ENCODE measurements at places on chromosomes 4 and X.
A peak's percentile ranks its signal among the peaks of the same experiment; 100 is the strongest.

- no peak for DNase-seq
These were observed 856.6 kb downstream of the CENPC start for GRCh38 chr4:66688674-66689073.

GRCh38 chr4:7956934-7957656 lies 17.4 kb upstream of the AFAP1 start:
- DNase-seq, result no peak

DNA sequence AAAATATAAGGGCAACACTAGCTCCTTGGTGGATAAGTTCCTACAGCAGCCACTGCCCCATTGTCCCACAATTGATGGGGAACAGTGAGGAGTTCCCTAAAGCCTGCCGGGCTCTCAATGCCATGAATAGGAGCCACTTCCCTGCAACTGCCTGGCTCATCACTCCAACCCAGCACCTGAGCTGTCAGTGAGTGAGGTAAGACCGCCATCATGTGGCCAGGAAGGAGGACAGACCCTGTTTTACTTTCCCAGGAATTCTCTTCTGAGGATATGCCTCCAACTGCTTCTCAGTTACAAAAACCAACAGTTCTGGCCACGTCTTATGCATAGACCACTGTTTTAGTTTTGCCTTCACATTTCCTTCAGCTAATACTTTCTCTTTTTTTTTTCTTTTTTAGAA lies 45.5 kb downstream of the SRPX start:
- DNase-seq, result no peak

DNA sequence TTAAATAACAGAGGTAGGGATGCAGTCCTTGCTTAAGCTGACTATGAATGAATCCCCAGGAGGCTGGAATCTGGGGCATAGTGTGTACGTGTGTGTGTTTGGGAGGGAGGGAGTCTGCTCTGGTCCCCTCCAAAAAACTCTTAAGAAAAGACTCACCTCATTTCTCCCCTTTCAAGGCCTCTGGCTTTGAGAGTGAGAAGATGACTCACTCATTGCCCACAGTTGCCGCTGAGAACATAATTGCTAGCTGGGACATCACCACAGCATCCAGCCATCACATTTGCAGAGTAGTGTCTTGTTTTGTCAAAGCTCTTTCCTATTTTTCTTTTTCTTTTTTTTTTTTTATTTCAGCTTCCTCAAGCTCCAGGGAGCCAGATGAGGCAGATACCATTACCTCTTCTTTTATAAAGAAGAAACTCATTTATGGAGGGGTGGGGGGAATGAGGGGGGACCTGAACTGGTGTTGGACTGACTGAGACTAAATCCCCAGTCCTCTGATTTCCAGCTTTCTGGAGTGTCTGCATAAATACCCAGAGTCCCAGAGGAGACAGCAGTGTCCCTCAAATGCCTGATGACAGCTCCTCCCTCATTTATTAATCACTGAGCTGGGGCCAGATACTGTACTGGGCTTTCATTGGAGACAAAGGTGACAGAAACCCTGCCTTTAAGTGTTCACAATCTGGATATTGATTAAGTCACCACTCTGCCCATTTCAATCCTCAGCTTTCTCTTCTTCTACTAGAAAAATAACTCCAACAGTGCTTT lies 61.9 kb upstream of the LAS1L start:
- peak; percentile 26 for DNase-seq

- no peak for DNase-seq
These were observed 14.1 kb downstream of the CD40LG start for GRCh38 chrX:136662104-136662503.

DNA sequence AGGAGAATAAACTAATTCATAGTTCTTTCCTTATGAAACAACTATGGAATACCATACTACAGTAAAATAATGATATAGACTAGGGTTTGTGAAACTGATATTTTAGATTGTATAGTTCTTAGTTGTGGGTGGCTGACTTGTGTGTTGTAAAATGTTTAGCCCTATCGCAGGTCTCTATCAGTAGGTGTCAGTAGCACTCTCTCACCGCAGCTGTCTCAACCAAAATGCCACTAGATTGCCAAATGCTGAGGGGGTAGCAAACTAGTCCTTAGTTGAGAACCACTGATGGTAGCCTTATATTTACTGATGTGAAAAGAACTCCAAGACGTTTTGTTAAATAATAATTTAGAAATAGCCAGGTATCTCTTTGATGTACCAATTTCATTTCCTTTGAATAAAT lies 48.1 kb downstream of the RHOXF2B start:
- no peak for DNase-seq

GRCh38 chr4:79996851-79997250 lies 76.2 kb downstream of the ANTXR2 start:
- DNase-seq, result no peak

DNA sequence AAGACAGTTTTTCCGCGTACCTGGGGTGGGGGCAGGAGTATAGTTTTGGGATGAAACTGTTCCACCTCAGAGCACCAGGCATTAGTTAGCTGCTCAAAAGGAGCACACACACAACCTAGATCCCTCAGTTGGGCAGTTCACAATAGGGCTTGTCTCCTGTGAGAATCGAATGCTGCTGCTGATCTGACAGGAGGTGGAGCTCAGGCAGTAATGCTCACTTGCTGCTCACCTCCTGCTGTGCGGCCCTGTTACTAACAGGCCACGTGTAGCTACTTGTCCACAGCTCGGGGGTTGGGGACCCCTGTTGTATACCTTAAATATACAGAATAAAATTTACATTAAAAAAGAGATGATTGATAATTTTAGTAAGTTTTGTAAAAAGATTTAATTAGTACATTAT lies 191.5 kb downstream of the SLC7A11 start:
- DNase-seq, result no peak

- no peak for DNase-seq
These were observed 396.2 kb downstream of the INPP4B start for GRCh38 chr4:142449771-142450373.

GRCh38 chr4:187289371-187289770 lies 565.7 kb upstream of the FAT1 start:
- DNase-seq, result no peak

DNA sequence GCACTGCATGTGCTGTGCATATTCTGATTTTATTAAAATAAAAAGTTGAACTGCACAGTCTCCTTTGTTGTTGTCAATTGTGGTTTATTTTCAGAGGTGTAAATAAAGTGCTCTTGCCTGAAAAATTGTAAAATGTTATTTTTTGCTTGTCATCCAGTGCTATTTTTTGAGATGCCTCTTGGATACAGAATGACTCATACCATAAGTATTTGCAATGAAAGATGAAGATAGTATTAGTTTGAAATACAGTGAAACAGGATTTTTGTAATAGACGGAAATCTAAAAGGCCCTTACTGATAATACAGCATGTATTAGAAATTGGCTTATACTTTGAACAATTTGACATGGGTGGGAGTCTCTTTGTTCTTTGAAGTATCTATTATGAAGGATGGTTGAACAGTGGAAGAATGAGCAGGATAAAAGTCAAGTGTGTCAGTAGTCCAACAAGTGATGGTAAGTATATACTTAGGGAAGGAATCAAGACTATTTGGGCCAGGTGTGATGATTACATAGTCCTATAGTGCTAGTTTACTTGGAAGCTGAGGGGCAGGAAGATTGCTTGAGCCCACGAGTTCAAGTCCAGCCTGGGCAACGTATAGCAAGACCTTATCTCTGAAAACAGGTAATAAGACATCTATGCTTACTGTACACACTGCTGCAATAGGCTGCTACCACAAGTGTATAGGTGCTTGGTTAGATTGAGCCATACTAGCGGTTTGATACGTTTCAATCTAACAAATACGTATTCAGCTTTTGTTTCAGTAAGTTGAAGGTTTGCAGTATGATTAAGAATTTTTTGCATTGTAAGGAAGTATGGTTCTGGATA lies 16.4 kb downstream of the DDX3X start:
- DNase-seq, result no peak

DNA sequence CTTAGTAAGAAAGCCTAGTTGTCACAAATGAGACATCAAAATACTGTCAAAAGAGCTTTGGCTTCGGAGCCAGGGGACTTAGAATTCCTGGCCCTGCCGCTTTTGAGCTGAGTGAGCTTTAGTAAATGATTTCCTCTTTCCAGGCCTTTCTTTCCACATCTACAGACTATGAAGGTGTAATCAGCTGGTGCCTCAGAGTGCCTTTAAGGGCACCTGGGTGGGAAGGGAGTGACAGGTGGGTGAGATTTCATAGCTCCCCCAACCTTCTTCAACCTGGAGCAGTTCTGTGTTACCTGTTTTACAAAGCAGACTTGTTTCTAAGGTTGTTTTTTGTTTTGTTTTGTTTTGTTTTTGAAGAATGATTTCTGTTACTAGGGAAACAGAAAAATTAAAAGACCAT lies 154.7 kb upstream of the BOD1L1 start:
- DNase-seq, result no peak

DNA sequence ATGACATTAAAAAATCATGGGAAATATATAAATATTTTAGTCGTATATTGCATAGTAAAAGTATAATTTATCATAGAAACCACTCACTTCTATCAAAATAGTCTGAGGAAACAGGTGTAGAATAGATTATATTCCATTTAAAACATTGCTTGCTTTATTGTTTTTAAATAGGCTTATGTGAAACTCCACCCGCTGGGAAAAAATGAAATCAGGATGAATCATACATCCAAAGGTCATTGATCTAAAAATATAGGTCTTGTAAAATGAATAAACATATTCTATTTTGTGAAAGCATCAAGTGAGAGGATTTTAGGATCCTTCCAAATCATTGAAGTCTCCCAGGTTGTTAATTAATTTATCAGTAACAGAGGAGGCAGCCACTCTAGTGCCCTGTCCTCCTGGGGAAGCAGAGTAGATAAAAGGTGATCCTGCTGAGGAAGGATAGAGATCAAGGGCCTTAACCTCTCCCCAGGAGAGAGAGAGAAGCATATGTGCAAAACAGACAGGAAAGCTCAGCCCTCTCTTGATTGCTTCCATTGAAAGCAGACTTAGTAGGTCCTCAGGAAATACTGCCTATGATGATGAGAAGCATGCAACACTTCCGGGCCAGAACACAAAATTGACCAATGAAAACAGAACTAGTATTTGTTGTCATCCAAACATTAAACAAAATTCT lies 96.8 kb upstream of the MAP9 start:
- DNase-seq, result no peak

GRCh38 chr4:83252782-83253405 lies 31.7 kb downstream of the COQ2 start:
- peak; percentile 26 for DNase-seq

DNA sequence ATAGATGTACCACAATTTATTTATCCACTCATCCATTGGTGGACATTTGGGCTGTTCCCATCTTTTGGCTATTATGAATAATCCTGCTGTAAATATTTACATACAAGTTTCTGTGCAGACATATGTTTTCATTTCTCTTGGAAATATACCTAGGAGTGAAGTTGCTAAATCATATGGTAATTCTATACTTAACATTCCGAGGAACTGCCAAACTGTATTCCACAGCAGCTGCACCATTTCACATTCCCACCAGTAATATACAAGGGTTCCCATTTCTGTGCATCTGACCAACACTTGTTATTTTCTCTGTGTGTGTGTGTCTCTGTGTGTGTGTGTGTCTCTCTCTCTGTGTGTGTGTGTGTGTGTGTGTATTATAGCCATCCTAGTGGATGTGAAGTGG lies 15.4 kb upstream of the DOCK11 start:
- no peak for DNase-seq

GRCh38 chrX:36908801-36909675 lies 99.1 kb upstream of the FAM47C start:
- DNase-seq, result no peak

GRCh38 chrX:13109817-13110216 lies 65.4 kb upstream of the FAM9C start:
- no peak for DNase-seq

GRCh38 chr4:149719357-149719756 lies 96.3 kb downstream of the IQCM start:
- no peak for DNase-seq

- no peak for DNase-seq
These were observed 29.8 kb downstream of the ACOX3 start for GRCh38 chr4:8410641-8411271.

GRCh38 chr4:124633285-124633941 lies 79.1 kb downstream of the ANKRD50 start:
- no peak for DNase-seq
